ENCODE measurements at places on chromosomes 12 and 14.

DNA sequence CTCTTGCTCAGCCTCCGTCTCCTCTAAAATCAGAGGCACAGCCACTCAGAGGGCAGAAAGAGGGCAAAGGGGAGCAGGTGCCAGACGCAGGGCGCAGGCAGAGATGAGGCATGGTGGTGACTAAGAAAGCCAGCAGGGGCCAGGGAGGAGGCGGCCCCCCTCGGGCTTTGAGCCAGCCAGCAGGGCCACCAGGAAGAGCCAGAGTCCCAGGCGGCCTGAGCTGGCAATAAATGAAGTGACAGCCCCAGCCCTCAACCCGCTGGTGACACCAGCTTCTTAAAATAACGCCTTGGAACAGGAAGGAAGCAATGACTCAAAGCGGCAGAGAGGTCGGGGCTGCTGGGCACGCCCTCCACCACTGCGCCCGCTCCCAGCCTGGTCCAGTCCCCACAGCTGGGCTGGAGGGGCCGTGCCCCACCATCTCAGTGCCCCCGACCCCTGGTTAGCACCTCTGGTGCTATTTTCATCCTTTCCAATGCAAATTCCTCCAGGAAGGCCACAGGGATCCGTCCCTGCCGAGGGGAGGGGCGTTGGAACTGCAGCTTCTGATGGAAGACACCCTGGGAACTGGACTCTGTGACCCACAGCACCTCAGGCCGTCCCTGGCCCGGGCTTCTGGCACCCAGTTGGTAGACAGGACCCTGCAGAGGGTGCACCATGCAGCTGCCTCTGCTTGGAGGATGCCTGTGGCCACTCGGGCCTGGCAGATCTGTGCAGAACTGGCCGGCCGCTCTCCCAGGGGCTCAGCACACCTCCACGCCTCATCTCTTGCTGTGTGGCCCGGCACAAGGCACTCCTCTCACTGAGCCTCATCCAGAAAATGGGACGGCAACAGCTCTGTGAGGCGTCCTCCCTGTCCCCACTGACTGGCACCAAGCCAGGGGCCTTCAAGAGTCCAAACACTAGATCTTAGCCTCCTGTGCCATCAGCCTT, 113.7 kb downstream of the NCOR2 start:
- no peak for DNase-seq

DNA sequence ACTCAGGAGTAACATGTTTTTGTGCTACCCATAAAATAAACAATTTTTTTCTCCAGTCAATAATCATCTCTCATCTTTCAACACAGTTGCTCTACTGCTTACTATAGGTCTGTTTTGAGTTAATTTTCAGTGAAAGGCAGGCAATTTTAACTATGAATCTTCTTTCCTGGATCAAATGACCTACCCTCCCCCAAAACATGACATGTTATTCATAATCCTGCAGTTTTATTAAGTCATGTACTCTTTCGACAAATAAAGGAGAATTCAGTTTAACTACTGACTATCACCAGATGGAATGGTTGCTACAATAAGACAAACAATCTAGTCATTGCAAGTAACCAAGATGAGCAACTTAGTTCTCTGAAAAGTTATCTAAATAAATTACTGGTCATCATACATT, 106.0 kb upstream of the FAR2 start:
- DNase-seq: no peak

GRCh38 chr12:3313066-3313465, 177.9 kb upstream of the PRMT8 start:
- DNase-seq: no peak

DNA sequence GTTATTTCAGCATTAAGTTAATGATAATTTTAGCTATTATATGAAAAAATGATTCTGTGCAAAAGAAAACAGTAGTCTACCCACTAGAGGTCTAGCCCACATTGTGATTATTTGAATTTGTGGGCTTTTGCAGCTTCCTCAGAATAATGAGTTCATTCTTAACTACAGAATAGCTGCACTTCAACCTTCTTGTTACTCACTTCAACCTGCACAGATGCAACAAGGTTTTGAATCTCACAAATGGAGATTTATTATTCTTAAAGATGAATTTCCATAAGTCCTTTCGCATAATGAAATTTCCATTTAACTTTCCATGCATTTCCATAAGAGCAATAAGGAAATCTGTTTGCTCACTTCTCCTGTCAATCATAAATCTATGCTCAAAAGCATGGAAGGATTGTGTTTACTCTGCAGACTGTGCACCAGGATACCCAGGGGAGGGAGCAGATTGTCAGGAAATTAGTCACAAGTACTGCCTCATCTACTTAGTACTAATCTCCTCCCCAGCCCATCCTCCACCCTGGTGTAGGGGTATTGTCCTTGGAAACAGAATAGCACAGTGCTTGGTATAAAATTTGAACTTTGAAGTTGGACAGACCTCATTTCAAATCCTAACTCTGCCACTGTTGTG, 24.1 kb downstream of the PTGER2 start:
- no peak for DNase-seq

DNA sequence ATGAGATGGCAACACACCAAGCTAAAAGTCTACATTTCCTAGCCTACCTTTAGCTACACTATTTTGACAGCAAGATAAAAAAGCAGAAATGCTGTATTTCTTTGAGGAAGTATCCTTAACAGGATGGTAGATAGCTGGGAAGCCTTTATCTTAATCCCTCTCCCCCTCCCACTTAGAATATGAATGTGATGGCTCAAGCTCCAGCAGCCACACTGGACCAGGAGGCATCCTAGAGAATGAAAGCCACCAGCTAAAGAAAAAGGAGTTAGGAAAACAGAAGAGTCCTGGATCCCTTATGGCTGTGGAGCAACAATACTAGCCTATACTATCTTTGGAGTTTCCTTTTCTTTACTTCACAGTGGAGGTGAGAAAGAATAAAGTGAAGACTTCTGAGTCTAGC, 15.1 kb downstream of the NAP1L1 start:
- DNase-seq: no peak

DNA sequence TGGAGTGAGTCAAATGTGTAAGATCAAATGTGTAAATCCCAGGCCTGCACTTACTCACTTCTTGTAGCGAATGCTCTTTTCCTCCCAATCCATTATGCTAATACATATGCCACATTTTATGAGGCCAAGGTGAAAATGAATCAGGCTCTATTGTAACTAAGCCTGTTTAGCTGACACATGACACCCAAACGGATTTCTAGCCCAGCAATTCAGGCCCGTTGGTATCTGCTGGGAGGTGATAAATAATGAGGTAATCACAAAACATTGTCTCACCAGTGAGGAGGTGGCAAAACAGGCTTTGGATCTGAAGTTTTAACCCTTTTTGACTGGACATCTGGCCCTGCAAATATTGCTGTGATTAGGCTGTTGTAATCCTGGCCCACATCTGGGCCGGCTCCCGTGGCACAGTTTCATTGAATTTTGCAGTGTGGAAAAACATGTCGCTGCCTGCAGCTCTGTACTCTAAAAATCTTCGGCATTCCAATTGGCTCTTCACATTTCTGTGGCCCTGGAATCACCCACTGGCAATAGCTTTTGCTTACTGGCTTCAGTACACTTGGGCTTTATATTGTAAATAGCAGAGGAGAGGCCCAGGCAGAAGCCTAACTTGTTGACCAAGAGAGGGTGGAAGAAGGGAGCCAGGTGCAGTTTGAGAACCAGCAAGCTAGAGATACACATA, 106.1 kb downstream of the PAX9 start:
- DNase-seq: no peak

DNA sequence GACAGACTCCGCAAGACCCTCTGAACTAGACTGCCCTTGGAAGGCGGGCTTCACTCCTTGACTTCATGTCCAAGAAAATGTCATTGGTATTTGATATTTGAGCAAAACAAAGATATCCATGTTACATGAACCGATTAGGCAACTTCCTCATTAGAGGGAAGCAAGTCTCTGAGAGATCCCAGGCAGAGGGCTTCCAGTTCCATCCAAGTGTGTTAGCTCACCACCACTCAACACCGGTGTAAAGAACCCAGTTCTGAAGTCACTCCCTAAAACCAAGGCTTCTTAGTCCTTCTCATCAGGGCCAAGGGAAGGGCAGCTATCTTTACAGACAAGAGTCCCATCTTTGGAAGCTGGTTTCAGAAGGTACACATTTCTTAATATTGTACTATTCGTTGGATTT, 87.2 kb upstream of the CDKN3 start:
- no peak for DNase-seq

DNA sequence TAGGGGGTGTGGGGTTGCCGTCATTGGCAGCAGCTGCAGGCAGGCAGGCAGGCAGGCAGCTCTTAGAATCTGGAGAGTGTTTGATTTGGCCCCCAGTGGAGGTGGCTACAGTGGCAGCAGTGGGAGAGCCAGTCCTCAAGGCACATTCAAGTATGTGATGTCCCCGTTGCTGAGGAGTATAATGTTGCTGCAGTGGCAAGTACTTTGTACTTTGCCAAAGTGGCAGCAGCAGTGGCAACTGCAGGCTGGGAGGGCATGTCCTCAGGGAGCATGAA, 147.1 kb downstream of the PAPOLA start:
- no peak for DNase-seq

GRCh38 chr14:55123852-55124639, 5.0 kb upstream of the LGALS3 start:
- no peak for DNase-seq

Measured in cortex of kidney (tissue), 1 donor.